ENCODE measurements at places on chromosomes 2 and 18.

DNA sequence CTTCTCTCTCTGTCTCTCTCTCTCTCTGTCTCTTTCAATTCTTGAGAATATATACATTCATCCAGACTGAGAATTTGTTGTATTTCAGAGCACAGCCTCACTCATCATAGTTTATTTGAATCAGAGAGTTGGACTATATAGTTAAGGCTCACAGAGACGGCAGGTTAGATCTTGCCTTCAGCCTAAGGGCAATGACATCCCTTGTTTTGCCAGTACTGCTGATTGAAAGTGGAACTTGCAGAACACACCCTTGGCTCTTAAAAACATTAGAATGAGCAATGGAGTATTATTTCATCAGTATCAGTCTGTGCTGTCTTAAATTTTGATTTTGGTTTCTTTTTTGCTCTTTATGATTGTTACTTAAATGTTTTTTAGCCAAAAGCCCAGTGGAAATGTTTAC is 62.0 kb upstream of the DSG1 start:
- H3K36me3 ChIP-seq: no peaks in the 10 kb centered on the region
- H3K4me3 ChIP-seq: no peak overlapping the region
- DNase-seq: no peak

- DNase-seq: no peak
- no peaks in the 10 kb centered on the region for H3K27me3 ChIP-seq
- no peaks in the 10 kb centered on the region for H3K36me3 ChIP-seq
- no peaks in the 10 kb centered on the region for H3K4me1 ChIP-seq
- no peak overlapping the region for H3K27ac ChIP-seq
- H3K4me3 ChIP-seq: no peak overlapping the region
These were observed 223.2 kb upstream of the PIK3C3 start for GRCh38 chr18:41731884-41732283.

DNA sequence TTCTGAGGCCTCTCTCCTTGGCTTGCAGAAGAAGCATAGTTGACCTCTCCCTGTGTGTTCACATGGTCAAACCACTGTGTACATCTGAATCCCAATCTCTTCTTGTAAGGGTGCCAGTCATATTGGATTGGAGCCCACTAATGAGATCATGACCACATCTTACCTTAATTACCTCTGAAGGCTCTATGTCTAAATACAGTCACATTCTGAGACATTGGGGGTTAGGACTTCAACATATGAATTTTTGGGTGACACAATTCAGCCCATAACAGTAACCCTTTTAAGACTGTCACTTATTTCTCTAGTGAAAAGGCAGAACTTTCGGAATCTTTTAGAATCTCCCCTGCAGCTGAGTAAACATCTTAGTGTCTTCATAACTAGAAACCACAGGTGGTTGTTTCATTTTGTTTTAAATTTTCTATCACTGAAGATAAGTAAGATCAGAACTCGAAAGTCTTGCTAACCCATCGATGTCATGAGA is 33.3 kb downstream of the BMP10 start:
- H3K27ac ChIP-seq: no peak overlapping the region
- no peaks in the 10 kb centered on the region for H3K27me3 ChIP-seq
- H3K4me3 ChIP-seq: no peak overlapping the region

GRCh38 chr2:7730449-7730848 is 813.2 kb downstream of the RNF144A start:
- no peak overlapping the region for H3K27ac ChIP-seq
- no peaks in the 10 kb centered on the region for H3K4me1 ChIP-seq
- H3K27me3 ChIP-seq: no peaks in the 10 kb centered on the region
- no peaks in the 10 kb centered on the region for H3K36me3 ChIP-seq
- no peak for DNase-seq

- no peaks in the 10 kb centered on the region for H3K36me3 ChIP-seq
- H3K4me1 ChIP-seq: no peaks in the 10 kb centered on the region
- DNase-seq: no peak
- H3K27me3 ChIP-seq: no peaks in the 10 kb centered on the region
These were observed 50.6 kb upstream of the TMEFF2 start for GRCh38 chr2:192245329-192245728.

- H3K4me1 ChIP-seq: no peaks in the 10 kb centered on the region
- H3K27me3 ChIP-seq: no peaks in the 10 kb centered on the region
- H3K4me3 ChIP-seq: no peak overlapping the region
These were observed 51.7 kb downstream of the COX7A2L start for GRCh38 chr2:42309366-42309765.

DNA sequence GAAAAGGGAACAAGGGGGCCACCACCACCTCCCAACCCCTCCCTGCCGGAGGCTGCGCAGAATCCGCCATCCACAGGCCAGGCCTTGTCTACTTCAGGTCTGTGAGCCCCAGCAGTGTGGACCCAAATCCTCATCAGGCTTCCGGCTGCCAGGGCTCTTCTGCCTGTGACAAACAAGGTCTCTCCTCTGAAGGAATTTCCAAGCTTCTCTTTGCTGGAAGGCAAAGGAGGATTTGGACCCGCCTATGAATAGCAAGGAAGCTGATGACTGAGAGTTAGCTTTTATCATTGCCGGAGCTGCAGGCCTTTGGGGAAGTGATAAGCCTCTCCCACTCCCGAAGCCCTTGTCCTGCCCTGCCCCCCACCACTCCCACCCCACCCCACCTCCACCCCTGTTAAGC is 93.7 kb upstream of the SH3BP4 start:
- no peak overlapping the region for H3K27ac ChIP-seq
- no peak overlapping the region for H3K4me3 ChIP-seq
- H3K36me3 ChIP-seq: no peaks in the 10 kb centered on the region
- no peaks in the 10 kb centered on the region for H3K27me3 ChIP-seq
- H3K4me1 ChIP-seq: no peaks in the 10 kb centered on the region
- DNase-seq: no peak

GRCh38 chr2:217839073-217839749 is 163.6 kb downstream of the TNS1 start:
- peaks cover 4% of the 10 kb centered on the region for H3K36me3 ChIP-seq
- DNase-seq: no peak
- H3K27me3 ChIP-seq: no peaks in the 10 kb centered on the region
- H3K4me3 ChIP-seq: no peak overlapping the region
- peak overlapping the region; percentile 89 for H3K27ac ChIP-seq
- H3K4me1 ChIP-seq: peaks cover 98% of the 10 kb centered on the region

DNA sequence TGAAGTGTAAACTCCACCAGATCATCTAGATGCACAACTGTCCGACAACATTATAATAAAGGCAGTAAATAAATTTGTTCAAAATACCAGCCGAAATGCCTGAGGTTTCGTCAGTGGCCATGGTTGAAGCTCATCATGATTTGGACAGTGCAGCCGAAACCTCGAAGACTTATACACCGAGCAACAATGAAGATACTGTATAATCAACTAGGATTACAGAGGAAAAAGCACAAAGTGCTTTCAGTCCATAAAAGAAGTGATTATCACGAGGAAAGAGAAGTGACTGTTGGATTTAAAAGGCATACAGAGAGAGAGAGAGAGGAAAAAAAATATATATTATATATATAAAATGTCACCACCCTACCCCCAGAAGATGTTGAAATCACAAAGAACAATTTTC is 52.0 kb upstream of the GALNT3 start:
- no peak overlapping the region for H3K27ac ChIP-seq
- no peak for DNase-seq
- no peaks in the 10 kb centered on the region for H3K4me1 ChIP-seq
- no peaks in the 10 kb centered on the region for H3K27me3 ChIP-seq

- H3K36me3 ChIP-seq: no peaks in the 10 kb centered on the region
- H3K27ac ChIP-seq: no peak overlapping the region
These were observed 825.1 kb downstream of the SLC4A3 start for GRCh38 chr2:220452561-220452960.

- peak overlapping the region; percentile 22 for H3K4me3 ChIP-seq
- H3K27ac ChIP-seq: no peak overlapping the region
- H3K4me1 ChIP-seq: no peaks in the 10 kb centered on the region
- DNase-seq: no peak
- H3K27me3 ChIP-seq: peaks cover 18% of the 10 kb centered on the region
- no peaks in the 10 kb centered on the region for H3K36me3 ChIP-seq
These were observed 211.4 kb upstream of the SMIM21 start for GRCh38 chr18:75638776-75639471.

DNA sequence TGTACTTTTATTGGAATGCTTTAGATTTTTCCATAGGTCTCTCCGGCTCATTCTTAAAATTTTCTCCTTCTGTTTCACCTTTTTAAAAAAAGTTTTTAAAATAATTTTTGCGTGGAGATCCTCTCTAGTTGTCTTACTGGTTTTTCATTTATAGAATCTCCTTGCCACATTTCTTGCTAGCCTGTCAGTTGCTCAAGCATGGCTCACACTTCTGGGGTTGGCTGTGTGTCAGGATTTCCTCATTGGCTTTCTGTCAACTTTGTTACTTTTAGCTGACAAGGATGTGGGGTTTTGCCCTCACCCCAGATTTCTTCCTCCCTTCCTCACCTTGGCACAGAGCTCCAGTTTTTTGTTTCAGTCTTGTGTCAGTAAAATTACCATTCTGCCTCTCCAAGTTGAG is 124.6 kb downstream of the ZNF407 start:
- DNase-seq: no peak
- no peaks in the 10 kb centered on the region for H3K36me3 ChIP-seq
- no peaks in the 10 kb centered on the region for H3K4me1 ChIP-seq
- H3K27ac ChIP-seq: no peak overlapping the region
- no peaks in the 10 kb centered on the region for H3K27me3 ChIP-seq

DNA sequence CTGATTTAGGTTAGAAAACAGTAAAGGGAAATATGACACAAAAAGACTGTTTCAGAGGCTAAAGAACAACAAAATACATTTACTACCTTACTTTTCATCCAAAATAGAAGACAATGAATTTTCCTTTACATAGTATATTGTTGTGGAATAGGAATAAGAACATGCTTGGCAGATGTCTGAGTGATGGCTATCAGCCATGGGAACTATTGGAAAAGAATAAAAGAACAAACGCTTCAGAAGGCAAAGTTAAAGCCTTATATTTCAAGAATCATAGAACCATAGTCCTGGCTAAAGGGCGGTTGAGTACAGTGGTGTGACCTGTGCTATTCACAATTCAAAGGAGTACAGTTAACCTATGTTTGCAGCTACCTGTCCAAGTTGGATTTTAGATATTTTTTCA is 73.9 kb upstream of the NRXN1 start:
- H3K4me3 ChIP-seq: no peak overlapping the region
- H3K36me3 ChIP-seq: no peaks in the 10 kb centered on the region
- H3K4me1 ChIP-seq: no peaks in the 10 kb centered on the region
- no peaks in the 10 kb centered on the region for H3K27me3 ChIP-seq
- no peak overlapping the region for H3K27ac ChIP-seq

DNA sequence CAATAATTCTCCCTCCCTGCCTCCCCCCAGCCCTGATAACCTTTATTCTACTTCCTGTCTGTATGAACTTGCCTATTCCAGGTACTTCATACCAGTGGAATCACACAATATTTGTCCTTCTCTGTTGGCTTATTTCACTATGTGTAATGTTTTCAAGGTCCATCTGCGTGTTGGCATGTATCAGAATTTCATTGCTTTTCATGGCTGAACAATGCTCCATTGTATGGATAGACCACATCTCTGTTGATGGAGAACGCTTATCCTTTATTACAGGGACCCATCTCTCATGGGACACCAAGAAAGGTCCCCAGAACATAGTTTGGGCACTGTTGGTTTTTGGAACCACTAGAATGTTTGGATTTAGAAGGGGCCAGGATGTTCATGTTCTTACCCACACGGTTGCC is 40.2 kb downstream of the ATOH8 start:
- H3K27ac ChIP-seq: no peak overlapping the region
- no peak overlapping the region for H3K4me3 ChIP-seq
- peaks cover 42% of the 10 kb centered on the region for H3K4me1 ChIP-seq
- no peaks in the 10 kb centered on the region for H3K27me3 ChIP-seq

GRCh38 chr18:27656167-27656778 is 471.2 kb upstream of the CHST9 start:
- no peaks in the 10 kb centered on the region for H3K4me1 ChIP-seq
- H3K27me3 ChIP-seq: no peaks in the 10 kb centered on the region
- no peak for DNase-seq
- H3K36me3 ChIP-seq: no peaks in the 10 kb centered on the region
- no peak overlapping the region for H3K27ac ChIP-seq

GRCh38 chr2:168499500-168499899 is 43.4 kb downstream of the CERS6 start:
- no peaks in the 10 kb centered on the region for H3K27me3 ChIP-seq
- no peak for DNase-seq
- H3K4me3 ChIP-seq: no peak overlapping the region

DNA sequence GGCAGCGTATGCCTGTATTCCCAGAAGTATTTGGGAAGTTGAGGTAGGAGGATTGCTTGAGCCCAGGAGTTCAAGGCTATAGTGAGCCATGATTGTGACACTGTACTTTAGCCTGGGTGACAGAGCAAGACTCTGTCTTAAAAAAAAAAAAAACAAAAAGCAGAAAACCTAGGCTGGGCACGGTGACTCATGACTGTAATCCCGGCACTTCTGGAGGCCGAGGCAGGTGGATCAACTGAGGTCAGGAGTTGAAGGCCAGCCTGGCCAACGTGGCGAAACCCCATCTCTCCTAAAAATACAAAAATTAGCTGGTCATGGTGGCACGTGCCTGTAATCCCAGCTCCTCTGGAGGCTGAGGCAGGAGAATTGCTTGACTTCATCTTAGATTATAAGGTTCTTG is 46.4 kb downstream of the MTA3 start:
- no peak for DNase-seq
- H3K4me3 ChIP-seq: no peak overlapping the region
- no peak overlapping the region for H3K27ac ChIP-seq

GRCh38 chr2:179817181-179817841 is 44.1 kb downstream of the ZNF385B start:
- no peaks in the 10 kb centered on the region for H3K36me3 ChIP-seq
- DNase-seq: no peak
- no peaks in the 10 kb centered on the region for H3K4me1 ChIP-seq
- no peak overlapping the region for H3K4me3 ChIP-seq
- no peaks in the 10 kb centered on the region for H3K27me3 ChIP-seq

- H3K27ac ChIP-seq: no peak overlapping the region
- H3K4me1 ChIP-seq: no peaks in the 10 kb centered on the region
These were observed 54.9 kb downstream of the IL1RL2 start for GRCh38 chr2:102241616-102242305.

- H3K27me3 ChIP-seq: no peaks in the 10 kb centered on the region
- H3K27ac ChIP-seq: peak overlapping the region; percentile 52
- peaks cover 16% of the 10 kb centered on the region for H3K4me1 ChIP-seq
- H3K36me3 ChIP-seq: peaks cover 3% of the 10 kb centered on the region
- DNase-seq: no peak
- no peak overlapping the region for H3K4me3 ChIP-seq
These were observed 117.1 kb downstream of the PRPF40A start for GRCh38 chr2:152600051-152600657.

DNA sequence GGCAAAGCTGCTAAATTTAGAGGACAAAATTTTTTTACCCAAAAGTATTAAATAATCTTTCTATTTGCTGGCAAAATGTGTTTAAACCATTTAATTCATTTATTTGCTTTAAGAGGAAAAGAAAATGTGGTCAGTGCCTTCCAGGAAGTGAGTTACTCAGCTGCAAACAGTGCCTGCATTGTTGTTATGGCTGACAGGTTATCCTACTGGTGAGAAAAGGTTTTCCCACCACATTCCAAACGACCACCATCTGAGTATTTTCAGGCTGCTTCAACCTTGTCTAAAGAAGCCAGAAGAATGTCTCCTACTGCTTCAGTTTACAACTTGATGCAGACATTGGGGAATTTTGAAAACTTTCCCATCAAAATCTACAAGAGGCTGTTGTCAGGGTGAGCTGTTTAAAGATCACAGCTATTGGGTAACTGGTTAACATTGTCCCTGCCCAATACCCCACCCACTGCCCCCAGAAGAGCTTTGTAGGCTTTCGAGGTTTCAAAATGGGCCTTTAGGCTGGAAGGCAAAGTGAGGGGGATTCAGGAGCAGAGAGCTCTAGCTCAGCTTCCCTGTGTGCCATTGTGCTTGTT is 461.3 kb upstream of the FANCL start:
- H3K36me3 ChIP-seq: no peaks in the 10 kb centered on the region
- no peak for DNase-seq
- no peaks in the 10 kb centered on the region for H3K27me3 ChIP-seq
- no peaks in the 10 kb centered on the region for H3K4me1 ChIP-seq
- no peak overlapping the region for H3K27ac ChIP-seq

Measured in psoas muscle (tissue), 8 donors.